ENCODE measurements at places on chromosomes 6 and 20.

GRCh38 chr6:169829786-169830185 is 78.4 kb downstream of the ERMARD start:
- no peak for DNase-seq

GRCh38 chr6:151242420-151242861 is 2.7 kb downstream of the AKAP12 start:
- no peak for DNase-seq

GRCh38 chr6:57315111-57315510 is 2.3 kb upstream of the PRIM2 start:
- DNase-seq = no peak

DNA sequence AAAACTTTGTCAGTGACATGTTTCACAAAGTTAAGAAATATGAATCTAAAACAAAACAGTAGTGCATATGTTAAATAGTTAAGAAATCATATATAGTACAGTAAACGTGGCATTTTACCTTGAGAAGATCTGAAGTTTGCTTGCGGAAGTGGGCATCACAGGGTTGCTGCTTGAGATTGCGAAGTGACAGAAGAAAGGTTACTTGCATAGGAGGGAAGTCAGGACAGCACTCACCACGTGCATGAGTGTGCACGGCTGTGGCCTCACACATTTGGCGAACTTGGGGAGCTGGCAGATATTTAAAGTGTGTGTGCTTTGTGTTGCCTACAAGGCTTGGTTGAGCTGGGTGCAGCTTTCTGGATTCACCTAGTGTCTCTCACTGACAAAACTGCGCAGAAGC is 431.5 kb upstream of the ARID1B start:
- no peak for DNase-seq

DNA sequence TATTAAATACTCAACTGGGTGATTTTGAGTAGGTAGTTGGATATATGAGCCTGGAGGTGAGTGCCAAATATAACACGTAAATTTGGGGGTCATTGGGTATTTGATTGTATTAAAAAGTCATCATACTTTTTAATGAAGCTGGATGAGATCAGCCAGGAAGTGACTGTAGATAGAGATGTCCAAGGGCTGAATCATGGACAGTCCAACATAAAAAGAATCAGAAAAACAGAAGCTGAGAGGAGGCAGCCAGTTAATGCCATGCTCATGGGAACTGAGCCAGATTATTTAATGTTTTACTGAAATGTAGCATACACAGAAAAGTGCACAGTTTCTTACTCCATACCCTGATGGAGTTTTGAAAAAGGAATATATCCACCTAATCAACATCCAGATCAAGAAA is 435.5 kb upstream of the PLCB4 start:
- no peak for DNase-seq

DNA sequence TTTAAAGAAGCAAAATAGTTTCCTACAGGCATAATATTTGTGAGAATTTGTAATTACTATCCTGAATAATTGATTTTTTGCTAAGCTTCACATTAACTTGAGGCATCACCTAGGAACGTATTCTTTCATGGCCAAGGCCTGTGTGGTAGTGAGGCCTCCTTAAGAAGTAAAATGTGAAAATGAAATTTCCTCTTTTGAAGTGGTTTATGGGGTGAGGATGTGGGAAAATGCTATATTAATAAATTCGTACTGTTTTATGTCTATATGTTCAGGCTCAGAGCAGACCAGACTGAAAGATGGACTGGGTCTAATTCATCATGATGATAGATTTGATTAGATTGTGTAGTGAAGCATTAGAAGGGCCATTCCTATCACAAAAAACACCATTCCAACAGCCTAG is 33.1 kb downstream of the MYLIP start:
- DNase-seq = no peak

DNA sequence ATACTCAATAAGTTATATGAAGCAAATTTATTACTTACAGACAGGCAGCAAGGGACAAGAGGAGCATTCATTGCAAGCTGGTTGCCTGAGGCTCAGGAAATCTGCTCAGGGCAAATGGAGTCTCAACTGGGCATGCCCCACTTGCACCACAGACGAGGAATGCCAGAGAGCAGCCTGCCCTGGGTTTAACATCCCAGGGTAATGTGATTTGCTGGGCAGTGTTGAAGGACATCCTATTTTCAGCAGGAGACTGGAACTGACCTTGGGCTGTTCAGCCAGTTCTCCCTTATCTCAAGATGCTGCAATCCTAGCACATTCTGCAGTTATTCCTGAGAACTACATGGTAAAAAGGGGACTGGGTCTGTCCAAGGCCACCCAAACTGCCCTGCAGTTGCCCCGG is 3.8 kb upstream of the ENTPD6 start:
- no peak for DNase-seq

DNA sequence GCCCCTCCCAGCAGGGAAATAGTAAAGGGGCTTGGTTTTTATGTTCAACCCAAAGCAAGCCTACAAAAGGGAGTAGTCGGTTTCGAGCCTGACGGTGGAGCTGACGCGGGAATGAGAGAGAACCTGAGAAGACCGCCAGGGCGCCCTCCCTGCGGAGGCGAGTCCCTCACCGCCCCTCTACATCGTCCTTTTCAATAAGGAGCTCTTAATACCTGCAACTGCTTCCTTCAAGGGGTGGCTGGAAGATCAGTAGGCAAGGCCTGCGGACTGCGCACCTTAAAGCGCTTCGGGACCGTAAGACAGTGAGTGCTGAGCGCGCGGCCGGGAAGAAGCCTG is 709 bp upstream of the ZNF76 start:
- no peak for DNase-seq
